CD4-positive, alpha-beta T cell treated with Interleukin-10 for 1 hour (primary cell): ENCODE measurements at places on chromosomes 7 and 10.

- DNase-seq = no peak
Observed at GRCh38 chr7:137953665-137954470, 48.0 kb downstream of the CREB3L2 start.

DNA sequence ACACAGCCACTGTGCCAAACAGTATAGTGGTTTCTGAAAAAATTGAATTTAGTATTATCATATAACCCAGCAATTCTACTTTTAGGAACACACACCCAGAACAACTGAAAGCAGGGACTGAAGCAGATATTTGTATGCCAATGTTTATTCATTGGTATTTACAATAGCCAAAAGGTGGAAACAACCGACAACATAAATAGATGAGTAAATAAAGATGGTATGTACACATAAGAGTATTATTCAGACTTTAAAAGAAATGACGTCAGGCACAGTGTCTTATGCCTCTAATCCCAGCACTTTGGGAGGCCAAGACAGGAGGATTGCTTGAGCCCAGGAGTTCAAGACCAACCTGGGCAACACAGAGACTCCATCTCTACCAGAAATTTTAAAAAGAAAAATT lies 7.2 kb downstream of the CDCA7L start:
- DNase-seq = no peak

- DNase-seq = no peak
Observed at GRCh38 chr10:63058236-63058635, 74.9 kb upstream of the NRBF2 start.

- DNase-seq = no peak
Observed at GRCh38 chr7:118152149-118152548, 31.8 kb upstream of the LSM8 start.

DNA sequence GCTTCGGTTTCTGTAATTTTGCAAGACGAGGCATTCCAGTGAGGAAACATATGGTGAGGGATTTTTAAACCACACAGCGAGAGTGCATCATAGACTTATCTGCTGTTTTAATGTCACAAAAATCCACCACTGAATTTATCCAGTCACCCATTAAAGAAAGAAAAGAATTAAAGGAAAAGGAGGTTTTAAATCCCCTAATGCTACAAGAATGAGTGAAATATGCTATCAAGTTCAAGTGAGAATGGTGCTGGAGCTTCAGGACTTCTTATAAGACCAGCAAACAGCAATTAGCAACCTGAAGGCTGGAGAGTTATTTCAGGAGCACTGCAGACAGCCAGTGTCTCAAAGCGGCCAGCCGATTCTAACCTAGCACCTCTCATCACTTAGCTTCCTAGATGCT lies 439.1 kb upstream of the MGMT start:
- no peak for DNase-seq

DNA sequence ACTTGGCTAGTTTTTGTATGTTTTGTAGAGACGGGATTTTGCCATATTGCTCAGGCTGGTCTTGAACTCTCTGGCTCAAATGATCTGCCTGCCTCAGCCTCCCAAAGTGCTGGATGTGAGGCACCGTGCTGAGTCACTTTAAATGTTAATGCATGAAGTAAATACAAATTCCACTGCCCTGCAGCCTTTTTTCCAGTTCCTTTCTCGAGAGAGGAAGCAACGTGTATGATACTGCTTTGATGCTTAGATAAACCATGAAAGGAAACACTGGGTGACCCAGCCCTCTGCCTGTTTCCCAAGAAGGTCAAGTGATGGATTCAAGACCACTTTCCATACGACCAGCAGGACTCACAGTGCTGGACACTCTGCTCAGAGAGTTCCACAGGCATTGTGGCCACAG lies 11.3 kb upstream of the MRPS24 start:
- no peak for DNase-seq

DNA sequence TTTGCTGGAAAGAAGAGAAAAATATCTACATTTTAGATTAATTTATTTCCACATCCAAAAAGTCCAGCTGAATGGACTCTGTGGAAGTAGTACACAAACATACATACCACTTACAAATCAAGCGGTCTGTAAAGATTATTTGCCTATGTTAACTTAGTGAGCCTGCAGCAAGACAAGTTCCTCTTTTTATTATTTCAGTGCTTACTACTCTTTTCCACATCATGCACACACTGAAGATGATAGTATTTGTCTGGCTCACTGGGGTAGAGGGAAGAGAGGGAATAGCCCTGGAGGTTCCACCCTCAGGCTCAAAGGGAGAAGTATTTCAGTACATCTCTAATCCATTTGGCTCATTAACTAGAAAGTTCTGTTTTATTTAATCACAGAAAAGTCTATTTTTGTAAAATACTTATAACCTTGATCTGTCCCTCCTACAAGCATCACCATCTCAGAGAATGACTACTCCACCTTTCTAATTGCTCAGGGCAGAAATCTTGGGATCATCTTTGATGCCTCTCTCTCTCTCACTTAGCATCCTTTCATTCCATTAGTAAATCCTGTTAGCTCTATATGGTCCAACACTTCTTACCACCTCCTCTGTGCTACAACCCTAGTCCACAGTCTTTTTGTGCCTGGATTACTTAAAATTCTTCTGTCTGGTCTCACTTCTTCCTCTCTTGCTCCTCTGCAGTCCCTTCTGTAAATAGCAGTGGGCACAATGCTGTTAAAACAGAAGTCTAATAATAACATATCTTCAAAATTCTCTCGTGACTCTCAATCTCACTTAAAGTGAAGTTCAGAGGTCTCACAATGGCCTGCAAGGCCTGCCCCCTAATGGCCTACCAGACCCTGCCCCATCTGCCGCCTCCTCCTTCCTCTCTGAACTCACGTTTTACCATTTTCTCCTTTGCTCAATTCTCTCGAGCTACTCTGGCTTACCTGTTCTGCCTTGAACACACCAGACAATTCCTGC lies 64.3 kb upstream of the CCDC6 start:
- DNase-seq = no peak
